ENCODE measurements at places on chromosomes 5 and 9.
A peak's percentile ranks its signal among the peaks of the same experiment; 100 is the strongest.

DNA sequence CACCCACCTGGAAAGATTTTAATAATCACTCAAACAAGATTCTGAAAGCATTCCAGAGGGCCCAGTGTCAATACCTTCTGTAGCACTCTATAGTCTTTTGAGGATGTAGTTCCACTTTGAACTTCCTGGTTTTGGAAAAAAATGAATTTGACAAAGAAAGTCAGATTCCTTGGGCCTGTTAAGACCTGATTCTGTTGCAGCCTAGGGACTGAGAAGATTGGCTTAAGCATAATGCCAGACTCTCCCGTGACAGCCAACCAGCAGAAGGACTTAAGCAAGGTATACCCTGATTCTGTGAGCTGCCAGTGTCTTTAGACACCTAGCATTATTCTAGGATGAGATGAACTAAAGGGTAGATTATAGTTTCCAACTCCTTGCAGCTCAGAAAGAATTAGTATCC lies 6.8 kb downstream of the SPINK5 start:
- DNase-seq = no peak

DNA sequence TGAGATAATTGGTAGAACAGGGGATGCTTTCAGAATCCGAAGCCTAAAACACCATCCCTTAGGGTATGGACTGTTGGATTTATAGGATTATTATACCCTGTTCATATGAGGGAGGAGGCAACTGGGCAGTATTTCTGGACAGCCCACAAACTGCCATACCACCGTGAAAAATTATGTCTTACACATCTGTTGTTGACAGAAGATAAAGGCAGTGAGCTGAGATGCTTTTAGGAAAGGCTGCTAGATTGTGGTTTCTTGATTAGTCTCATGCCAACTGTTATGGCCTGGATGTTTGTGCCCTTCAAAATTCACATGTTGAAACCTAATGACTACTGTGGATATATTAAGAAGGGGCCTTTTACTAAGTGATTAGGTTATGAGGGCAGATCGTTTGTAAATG lies 83.7 kb upstream of the DHFR start:
- DNase-seq = no peak

- peak; percentile 55 for DNase-seq
Observed at GRCh38 chr9:133199648-133200321, 9.3 kb downstream of the OBP2B start.

DNA sequence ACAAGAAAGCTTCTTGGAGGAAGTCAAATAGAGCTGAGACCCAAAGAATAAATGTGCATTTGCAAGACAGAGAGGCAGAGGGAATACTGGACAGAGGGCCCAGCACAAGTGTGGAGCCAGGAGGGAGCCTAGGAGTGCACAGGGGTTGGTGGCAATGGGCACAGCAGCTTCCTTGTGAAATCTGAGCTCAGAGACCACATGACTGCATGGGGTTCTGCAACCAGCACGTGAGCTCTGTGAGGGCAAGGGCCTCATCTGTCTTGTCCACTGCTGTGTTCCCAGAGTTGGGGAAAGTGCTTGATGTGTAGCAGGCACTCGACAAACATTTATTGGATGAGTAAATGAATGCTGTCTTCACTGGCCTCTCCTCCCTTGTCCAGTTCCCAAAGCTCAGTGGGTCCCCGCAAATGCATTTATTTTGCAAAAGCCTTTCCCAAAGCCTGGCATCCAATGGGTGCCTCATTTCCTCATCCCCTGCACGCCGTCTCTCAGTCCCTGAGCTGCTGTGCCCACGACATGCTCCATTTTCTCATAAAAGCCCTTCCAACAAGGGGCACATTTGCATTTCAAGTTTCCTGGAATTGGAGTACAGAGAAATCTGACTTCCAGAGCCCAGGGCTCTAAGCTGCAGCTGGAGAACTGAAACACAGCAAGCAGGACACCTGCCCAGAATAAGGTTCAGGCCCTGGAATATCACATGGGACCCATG lies 58.5 kb downstream of the KCNIP1 start:
- DNase-seq = no peak

DNA sequence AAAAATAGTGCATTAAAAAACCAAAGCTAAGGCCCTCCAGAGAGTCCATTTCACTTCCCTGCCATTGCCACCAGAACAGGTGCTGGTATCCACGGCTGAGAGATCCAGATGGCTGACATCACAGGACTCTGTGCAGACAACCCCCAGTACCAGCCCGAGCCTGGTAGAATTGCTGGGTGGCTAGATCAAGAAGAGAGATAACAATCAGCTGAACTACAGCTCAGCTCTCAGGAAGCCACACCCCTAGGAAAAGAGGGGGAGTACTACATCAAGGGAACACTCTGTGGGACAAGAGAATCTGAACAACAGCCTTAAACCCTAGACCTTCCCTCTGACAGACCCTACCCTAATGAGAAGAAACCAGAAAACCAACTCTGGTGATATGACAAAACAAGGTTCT lies 73.8 kb upstream of the SLIT3 start:
- no peak for DNase-seq

DNA sequence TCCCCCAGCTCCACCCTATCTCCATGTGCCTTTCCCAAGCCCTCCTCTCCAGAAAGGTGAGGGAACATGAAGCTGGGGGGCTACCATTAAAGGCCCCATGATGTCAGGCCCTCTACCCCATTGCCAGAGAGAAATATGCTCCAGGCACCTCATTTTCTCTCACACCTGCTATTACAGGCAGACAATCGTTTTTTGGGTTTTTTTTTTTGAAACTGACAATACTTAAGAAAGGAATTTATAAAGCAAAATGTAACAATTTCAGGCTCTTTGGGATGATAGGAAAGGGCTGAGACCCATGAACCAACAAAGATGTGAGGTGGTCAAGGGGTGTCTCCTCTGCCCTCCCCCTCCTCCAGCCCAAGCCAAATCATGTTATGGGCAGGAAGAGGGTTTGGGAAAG lies 1.5 kb upstream of the GFRA3 start:
- DNase-seq = no peak

DNA sequence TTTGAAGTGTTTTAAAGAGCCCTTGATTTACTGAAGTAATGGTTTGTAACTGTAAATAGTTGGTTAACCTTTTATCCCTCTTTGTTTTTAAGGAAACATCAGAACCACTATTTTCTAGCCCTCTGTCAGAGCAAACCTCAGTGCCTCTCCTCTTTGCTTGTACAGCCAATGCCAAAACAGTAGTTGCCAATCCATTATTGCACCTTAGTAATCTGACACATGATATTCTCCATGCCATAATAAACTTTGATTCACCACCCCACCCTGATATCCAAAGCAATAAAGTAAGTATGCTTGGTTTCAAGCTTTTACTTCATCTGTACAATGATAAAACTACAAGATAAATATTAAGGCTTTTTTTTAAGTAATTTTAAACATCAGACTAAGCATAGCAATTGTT lies 100.8 kb downstream of the DMXL1 start:
- DNase-seq = no peak

DNA sequence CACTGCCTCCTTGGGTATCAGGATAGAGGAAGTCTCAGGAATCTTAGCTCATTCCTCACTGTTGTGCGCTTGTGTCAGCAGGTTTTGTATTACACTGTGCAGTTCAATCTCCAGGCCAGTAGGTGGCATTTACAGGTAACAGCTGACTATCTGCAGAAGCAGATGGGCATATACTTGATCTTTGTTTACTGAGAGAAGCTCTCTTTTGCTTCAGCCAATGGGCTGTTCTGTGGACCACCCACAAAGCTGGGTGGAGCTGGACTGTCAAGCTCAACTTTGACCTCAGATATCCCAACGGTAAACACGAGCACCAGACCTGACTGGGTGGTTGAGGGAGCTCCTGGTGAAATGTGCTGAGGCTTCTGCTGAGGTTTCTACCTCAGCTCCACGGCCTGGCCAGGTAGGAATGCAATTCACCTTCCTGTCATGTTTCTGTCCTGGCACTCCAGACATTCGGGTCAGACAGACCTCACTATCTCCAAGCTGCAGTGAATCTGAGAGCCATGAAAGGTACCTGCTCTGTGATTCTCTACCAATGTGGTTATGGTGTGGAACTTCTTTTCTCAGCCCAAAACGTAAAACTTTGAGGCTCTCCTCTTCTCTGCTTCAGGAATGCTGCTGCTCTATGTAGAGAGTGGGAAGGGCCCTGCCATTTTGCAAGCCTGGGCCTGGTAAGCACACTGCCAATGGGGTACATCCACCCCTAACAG lies 167.9 kb upstream of the ACTBL2 start:
- DNase-seq = peak; percentile 29

GRCh38 chr5:61991866-61992265 lies 314.1 kb upstream of the KIF2A start:
- DNase-seq = no peak

DNA sequence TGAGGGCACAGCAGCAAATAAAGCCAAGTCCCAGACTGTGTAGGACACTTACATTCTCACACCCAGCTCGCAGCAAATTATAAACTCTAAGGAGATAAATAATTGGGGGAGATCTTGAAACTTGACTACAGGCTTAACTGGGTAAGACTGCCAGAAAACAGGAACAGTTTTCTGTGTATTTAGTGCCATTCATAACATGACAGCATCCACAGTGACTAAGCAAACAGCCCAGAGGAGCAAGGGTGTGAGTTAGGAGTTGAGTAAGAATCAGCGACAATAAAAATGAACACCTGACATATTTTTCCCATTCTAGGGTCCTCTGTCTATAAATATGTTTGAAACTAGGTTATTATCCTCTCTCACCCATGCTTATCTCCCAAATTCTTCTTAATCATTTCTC lies 370.9 kb upstream of the WWC1 start:
- no peak for DNase-seq

- no peak for DNase-seq
Observed at GRCh38 chr9:86809759-86810367, 137.4 kb downstream of the GAS1 start.

DNA sequence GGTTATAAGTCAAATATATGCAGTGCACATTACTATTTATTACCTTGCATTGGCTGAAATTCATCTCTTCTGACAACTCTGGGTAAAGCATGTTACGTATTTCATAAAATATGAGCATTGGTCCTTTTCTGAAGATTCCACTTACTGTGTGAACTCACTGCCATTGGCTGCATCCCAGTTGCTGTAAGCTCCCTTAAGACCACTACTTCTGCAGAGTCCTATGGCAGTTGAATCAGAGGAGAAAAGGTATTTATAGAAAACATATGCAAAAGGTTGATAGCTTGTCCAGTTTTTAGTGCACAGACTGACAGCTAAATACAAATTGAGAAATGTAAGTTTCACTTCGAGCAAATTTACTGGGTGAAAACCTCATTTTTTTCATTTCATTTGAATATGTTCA lies 394.6 kb upstream of the ARRDC3 start:
- DNase-seq = no peak

DNA sequence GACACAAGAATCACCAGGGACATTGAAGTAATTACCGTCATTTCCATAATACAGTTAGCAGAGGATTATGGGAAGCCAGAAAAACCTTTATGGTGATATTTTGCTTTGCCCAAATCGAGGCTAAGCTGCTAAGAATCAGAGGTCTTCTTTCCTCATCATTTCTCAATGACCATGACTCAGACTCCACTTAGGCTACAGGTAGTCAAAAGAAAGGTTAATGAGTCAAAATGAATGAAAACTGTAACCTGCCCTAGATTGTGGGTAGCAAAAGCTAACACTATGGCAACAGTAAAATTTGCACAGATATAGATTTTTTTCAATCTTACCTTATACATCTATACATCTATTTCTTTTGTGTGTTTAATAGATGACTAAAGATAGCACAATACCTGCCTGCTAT lies 185.8 kb downstream of the CARTPT start:
- DNase-seq = no peak

DNA sequence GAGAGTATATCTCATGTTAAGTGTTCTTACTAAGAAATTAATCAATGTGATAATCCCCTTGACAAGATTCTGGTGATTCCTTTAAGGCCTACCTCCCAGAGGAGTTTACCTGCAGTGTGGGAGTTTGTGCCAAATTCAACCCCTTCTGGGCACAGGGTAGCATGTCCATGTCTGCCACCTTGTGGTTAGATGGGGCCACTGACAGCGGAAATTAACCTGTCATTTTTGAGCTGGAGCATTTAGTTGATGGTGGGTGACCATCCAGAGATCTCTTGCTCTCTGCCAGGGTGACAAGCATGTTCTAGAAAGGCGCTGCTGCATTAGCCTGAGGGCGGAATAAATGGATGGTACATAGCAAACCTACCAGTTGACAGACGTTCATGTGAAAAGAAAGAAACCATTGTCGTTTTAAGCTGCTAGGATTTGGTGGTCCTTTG lies 132.2 kb downstream of the FBXO4 start:
- peak; percentile 66 for DNase-seq

DNA sequence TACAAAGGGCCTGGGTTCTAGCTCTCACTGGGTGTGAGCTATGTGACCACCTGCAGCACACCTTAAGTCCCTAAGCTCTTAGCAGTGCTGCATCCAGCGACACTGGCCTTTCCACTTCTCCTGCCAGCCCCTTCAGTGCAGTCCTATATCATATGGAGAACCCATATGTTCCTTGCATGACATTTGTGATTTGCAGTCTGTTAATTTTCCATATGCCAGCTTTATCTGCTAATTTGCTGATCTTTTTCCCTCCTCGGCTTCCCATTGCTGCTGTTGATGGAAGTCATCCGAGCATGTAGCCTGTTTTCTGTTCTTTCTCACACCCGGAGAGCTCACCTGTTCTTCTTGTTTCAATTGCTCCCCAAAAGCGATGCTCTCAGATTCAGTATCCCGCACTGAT lies 23.2 kb downstream of the PRDM6 start:
- DNase-seq = no peak

- no peak for DNase-seq
Observed at GRCh38 chr5:9354336-9355081, 191.4 kb downstream of the SEMA5A start.

GRCh38 chr5:142316051-142316450 lies 8.8 kb downstream of the SPRY4 start:
- DNase-seq = peak; percentile 26

- no peak for DNase-seq
Observed at GRCh38 chr5:45779874-45780671, 83.9 kb upstream of the HCN1 start.
